Mucosa of descending colon (tissue), 3 donors: ENCODE measurements at places on chromosomes 13 and 19.

GRCh38 chr19:1173845-1174809 is at the start of gene SBNO2:
SBNO2 (minus strand) TSS chr19:1174268; CDS start chr19:1154276, 19,992 bp downstream.
- peak; percentile 95 for DNase-seq

- no peak for DNase-seq
Measured at GRCh38 chr19:35444735-35445134, 3.3 kb upstream of the FFAR2 start.

DNA sequence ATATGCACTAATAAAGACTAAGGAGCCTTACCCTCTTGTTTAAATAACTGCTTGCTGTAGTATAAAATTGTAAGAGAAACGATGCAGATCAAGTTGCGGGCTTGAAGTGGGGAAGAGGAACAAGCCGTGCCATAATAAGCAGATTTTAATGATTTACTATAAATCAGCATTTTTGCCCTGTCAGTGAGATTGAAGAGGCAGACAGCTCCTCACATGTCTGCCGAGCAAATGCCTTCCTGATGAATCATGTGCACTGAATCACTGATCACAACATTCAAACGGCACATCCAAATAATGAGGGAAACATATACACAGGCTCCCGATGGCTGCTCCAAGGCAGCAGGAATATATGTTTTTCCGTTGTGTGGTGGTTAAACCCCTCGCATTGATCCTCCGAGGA is 282.9 kb downstream of the TSHZ3 start:
- DNase-seq, result no peak

DNA sequence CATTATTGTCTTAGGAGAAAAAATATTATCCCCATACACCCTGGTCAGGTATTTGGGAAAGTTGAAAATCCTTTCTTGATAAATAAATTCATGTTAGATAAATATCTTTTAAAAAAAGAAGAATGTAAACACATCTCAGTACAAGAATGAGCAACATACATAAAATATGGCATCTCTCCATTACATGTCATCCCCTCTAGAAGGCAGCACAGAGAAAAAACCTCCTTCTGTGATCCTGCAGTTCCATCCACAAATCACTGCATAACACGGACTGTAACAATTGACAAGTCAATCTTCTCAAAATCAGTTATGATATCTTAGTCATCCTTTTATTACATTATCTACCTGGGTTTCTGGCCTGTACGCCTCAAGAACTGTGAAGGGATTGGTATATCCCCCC is 683.9 kb upstream of the KLHL1 start:
- no peak for DNase-seq

DNA sequence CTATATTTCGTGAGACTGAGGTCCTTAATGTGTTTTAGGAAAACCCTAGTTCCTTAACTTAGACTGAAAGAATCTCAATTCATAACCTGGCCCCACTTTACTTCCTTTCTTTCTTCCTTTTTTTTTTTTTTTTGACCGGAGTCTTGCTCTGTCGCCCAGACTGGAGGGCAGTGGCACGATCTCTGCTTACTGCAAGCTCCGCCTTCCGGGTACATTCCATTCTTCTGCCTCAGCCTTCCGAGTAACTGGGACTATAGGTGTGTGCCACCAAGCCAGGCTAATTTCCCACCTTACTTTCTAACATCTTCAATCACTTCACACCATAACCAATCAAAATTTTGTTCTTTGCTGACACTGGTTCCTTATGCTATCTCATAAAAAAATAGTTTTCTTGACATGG is 2097.0 kb downstream of the PCDH9 start:
- DNase-seq, result no peak

DNA sequence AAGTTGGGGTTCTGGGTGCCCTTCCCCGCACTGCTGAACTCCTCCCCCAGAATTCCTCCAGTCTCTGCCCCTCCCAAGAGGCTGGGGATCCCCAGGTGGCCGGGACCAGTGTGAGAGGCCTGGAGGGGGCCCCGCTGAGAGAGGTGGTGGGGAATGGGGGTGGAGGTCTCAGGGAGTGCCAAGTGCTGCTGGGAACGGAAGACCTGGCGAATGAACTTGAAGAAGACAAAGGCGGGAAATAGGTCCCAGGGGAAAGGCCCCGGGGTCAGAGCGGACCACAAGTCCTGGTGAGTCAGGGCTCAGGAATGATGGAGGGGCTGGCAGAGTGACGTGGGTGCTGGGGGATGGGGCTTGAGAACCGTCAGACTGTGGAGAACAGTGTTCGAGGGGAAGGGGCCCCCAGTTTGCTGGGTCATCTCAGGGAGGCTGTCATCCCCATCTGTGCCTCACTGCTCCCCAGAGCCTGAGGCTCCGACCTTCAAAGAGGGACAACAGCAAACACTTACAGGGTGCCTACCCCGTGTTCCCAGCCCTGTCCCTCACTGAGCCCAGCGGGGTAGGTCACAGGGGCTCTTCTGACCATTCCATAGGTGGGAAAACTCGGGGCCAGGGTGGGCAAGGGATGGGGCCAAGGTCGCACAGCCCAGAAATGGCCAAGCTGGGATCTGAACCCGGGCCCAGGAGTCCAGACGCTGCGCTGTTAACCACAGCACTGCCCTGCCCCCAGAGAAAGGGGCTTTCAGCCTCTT is 16.0 kb upstream of the SEMA6B start:
- no peak for DNase-seq

DNA sequence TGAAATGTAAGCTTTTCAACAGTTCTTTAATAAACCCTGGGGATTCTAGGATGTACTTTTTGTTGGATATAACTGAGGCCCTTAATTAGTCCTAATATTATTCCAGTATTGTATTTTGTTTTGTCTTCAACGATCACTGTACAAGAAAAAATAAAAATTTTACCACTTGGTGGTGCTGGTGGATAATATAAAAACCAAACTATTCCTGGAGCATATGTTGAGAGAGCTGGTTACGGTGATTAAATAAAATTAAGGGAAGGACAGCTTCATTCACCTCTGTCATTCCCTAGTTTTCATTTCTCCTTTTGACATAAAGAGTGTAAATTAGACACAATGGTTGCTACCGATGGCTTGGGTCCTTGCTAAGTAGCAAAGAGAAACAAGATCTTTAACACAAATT is 598.6 kb upstream of the PCDH20 start:
- DNase-seq, result no peak

GRCh38 chr13:41053384-41053826 is 7.9 kb upstream of the WBP4 start:
- DNase-seq, result no peak

DNA sequence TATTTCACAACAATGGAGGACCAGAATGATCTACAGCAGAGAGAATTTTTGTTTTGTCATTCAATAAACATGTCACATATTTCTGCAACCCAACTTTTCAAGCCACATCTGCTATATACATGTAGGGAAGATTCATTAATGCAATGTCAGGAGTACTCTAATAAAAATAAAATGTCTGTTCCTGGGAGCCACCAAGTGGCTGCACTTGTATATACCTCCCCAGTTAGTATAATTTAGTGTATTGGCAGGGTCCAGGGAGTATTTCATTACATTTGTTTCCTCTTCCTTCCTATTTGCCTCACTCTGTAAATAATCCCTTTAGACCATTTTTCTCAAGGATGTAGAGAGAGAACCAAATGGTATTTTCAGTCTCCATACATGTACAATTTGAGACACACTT is 1169.0 kb downstream of the DIAPH3 start:
- no peak for DNase-seq

GRCh38 chr19:8469613-8470368 is 25.0 kb downstream of the HNRNPM start:
- DNase-seq, result no peak

- DNase-seq, result no peak
Measured at GRCh38 chr19:31970027-31970461, 375.4 kb upstream of the ZNF507 start.

DNA sequence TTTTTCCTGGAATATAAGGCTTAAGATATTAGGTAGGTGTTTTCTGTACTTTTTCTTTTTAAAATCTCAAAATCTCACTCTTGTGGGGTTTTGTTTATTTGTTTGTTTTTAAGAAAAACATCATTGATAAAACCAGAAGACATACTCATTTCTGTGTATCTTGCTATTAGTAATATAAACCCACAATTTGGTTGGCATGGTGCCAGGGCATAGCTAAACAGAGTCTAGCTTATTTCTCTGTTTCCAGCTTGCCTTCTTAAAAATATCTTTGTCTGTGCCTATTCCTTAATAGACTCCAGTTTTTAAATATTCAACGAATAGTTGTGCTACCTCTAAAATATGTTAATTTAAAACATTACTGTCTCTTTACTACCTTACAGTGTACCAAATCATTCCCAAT is 1121.9 kb upstream of the PCDH20 start:
- DNase-seq, result no peak

GRCh38 chr19:16614941-16615340 is 13.1 kb downstream of the MED26 start:
- DNase-seq, result no peak

DNA sequence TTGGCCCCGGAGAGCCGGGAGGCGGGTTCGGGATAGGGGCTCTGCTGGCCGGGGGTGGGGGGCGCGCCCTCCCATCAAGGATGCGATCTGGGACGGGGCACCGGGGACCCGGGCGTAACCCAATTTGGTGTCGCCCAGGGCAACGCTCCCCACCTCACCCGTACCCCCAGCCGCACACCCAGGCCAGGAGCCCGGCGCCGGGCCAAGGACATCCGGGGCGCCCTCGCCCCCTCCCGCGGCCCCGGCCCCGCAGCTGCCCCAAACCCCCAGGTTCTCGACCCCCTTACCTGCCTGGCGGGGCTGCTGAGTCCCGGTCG is 525 bp downstream of the SHANK1 start:
- no peak for DNase-seq

GRCh38 chr13:106110241-106110855 is 425.1 kb downstream of the EFNB2 start:
- DNase-seq, result no peak

DNA sequence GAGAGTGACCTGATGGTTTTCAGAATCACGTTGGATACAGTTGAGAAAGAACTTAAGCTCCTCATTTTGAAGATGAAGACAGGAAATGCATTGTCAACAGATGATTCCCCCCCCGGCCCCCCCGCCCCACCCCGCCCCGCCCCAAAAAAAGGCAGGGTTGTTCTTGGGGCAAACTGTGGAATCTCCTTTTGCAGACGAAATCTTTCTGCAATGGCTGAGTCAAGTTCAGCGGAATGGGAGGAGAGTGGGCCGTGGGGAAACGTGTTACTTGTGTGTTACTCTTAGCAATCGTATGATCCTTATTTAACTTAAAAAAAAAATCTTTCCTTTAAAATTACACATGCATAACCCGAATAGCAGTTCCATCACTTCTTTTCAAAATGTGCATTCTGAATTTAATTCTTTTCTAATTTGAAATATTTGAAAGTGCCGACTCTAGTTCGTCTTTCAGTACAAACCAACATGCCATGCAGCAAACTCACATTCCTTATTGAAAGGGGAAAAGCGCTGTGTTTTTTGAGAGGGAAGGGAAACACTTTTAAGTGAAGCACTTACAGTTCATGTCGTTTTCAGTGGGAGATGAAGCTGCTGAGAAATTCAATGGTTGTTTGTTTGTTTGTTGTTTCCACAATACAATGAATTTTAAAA is 348.5 kb upstream of the ARGLU1 start:
- DNase-seq, result no peak

DNA sequence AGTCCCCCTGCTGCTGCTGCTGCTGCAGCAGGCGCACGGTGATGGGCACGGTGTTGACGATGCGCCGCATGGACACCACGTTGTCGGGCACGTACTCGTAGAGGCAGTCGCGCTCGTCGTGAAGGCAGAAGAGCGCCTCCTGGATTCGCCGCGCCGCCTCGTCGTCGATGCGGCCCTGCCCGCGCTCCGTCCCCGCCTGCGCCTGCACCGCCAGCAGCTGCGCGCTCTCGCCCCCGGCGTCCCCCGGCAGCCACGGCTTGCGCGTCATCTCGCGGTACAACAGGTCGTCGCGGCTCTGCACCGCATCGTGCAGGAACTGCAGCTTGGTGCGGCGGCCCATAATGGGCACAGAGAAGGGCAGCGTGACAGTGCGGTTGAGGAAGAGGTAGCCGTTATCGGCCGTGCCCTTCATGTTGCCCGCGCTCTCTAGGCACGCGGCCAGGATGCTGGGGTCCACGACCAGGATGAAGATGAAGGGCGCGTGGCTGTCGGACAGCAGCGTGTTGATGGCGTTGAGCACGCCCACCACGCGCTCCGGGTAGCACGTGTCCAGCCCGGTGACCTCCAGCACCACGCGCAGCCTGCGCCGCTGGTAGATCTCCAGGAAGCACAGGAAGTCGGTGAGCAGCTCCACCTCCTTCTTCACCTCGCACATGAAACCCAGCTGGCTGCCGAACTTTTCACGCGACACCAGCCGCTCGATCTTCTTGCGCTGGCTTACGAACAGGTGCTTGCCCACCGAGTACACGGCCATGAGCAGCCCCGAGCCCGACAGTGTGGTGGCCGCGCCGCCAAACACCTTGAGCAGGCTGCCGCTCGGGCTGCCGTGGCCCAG is 8.1 kb downstream of the NKPD1 start:
- DNase-seq, result peak; percentile 69

DNA sequence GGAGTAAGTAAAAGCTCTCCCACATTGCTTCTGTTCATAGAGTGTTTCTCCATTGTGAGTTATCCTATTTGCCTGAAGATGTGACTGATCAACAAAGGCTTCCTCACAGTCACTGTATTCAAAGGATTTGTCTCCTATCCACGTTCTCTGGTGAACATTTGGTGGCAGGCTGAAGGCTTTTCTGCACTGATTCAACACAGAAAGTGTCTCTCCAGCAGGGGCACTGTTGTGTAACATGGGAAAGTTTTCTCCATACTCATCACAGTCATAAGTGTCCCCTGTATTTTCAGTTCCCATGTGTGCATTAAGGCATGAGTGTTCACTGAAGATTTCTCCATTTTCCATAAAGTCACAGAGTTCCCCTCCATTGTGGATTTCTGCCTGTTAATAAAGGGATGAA is 17.6 kb downstream of the ZNF121 start:
- DNase-seq, result no peak

- no peak for DNase-seq
Measured at GRCh38 chr13:71087006-71087405, 780.0 kb downstream of the DACH1 start.

DNA sequence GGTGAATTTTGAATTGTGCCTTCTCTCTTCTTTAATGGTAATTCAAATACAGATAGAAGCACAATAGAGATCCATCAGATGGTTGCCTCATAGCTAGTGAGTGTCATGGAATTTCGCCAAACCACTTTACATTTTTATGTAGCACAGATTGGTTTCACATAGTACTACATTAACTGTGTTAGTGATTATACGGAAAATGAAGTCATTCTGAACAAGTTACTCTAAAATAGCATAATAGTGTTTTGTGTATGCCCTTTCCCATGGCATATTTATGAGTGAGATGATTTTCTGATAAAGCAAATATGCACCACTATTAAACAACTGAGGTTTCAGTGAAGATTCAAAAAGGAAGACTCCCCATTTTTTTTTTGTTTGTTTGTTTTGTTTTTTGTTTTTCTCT is 1623.5 kb downstream of the PCDH9 start:
- DNase-seq, result no peak

GRCh38 chr13:100454876-100455275 is 133.7 kb downstream of the GGACT start:
- DNase-seq, result no peak
